ENCODE measurements at places on chromosomes 12 and 14.

DNA sequence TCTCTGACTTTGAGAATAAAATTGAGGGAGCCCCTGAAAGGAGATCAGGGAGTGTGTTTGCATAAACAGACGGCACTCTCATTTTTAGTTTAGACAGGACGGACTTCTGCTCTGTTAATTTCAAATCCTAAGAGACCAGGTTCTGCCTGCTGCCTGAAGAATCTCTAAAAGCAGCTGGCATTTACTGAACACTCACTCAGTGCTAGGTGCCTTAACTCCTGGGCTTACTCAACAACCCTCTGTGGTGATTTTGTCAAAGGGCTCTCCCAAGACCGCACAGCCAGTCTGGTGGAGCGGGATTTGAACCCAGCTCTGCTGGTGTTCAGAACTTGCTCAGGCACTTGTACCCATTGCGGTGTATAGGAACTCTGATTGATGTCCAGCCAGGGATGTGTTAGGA, 2.2 kb downstream of the ORAI1 start:
- H3K4me1 ChIP-seq, result no peaks in the 10 kb centered on the region
- DNase-seq, result no peak
- no peaks in the 10 kb centered on the region for H3K27me3 ChIP-seq
- no peaks in the 10 kb centered on the region for H3K36me3 ChIP-seq
- H3K4me3 ChIP-seq, result no peak overlapping the region
- no peak overlapping the region for H3K27ac ChIP-seq

- H3K27ac ChIP-seq, result no peak overlapping the region
- peaks cover 6% of the 10 kb centered on the region for H3K4me1 ChIP-seq
- H3K36me3 ChIP-seq, result no peaks in the 10 kb centered on the region
- no peak overlapping the region for H3K4me3 ChIP-seq
- DNase-seq, result peak; percentile 89
Measured at GRCh38 chr14:22996768-22997654, 12.9 kb downstream of the C14orf93 start.

DNA sequence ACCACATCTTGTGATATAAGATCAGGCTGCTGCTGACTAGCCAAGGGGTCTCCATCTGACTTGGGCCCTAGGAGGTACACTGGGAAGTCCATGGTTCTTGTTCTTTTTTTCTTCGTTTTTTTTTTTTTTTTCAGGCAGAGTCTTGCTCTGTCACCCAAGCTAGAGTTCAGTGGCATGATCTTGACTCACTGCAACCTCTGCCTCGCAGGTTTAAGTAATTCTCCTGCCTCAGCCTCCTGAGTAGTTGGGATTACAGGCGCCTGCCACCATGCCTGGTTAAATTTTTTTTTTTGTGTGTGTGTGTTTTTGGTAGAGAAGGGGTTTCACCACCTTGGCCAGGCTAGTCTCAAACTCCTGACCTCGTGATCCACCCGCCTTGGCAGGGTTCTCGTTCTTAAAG, 178.2 kb downstream of the RMST start:
- H3K27ac ChIP-seq, result no peak overlapping the region
- H3K4me1 ChIP-seq, result no peaks in the 10 kb centered on the region
- DNase-seq, result no peak
- no peaks in the 10 kb centered on the region for H3K27me3 ChIP-seq

GRCh38 chr12:84422340-84422739, 490.3 kb downstream of the SLC6A15 start:
- no peak overlapping the region for H3K4me3 ChIP-seq
- H3K4me1 ChIP-seq, result no peaks in the 10 kb centered on the region
- no peak overlapping the region for H3K27ac ChIP-seq
- no peak for DNase-seq
- no peaks in the 10 kb centered on the region for H3K27me3 ChIP-seq

- DNase-seq, result no peak
- H3K36me3 ChIP-seq, result no peaks in the 10 kb centered on the region
- no peaks in the 10 kb centered on the region for H3K4me1 ChIP-seq
- no peak overlapping the region for H3K4me3 ChIP-seq
- no peaks in the 10 kb centered on the region for H3K27me3 ChIP-seq
- no peak overlapping the region for H3K27ac ChIP-seq
Measured at GRCh38 chr12:103998976-103999375, 33.3 kb downstream of the TDG start.

GRCh38 chr12:74317078-74317601, 220.5 kb upstream of the ATXN7L3B start:
- H3K27me3 ChIP-seq, result no peaks in the 10 kb centered on the region
- H3K4me1 ChIP-seq, result no peaks in the 10 kb centered on the region

DNA sequence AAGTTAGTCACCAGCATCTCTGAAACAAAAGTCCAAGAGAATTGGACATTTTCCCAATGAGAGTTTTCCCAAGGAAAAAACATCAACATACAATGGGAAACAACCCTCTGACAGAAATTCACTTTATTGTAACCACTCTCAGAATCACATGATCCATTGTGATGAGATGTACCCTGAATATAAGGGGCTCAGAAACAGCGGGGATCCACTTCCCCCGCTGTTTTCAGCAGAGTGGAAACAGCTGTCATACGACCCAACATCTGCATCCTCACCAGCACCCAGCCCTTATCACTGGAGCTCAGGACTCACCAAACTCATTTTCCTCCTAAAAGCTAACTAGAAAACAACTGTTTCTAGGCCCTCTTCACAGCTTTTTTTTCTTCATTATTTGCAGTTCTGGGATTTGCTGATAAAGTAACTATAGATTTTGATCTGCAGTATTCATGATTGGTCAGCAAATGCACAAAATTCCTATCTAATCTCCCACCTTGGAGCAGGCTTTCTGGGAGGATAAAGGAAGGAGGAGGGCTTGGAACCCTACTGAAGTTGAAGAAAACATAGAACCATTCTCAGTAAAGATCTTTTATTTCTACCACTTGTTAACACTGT, 31.3 kb downstream of the CORO1C start:
- no peaks in the 10 kb centered on the region for H3K4me1 ChIP-seq
- H3K27me3 ChIP-seq, result no peaks in the 10 kb centered on the region
- peaks cover 5% of the 10 kb centered on the region for H3K36me3 ChIP-seq

DNA sequence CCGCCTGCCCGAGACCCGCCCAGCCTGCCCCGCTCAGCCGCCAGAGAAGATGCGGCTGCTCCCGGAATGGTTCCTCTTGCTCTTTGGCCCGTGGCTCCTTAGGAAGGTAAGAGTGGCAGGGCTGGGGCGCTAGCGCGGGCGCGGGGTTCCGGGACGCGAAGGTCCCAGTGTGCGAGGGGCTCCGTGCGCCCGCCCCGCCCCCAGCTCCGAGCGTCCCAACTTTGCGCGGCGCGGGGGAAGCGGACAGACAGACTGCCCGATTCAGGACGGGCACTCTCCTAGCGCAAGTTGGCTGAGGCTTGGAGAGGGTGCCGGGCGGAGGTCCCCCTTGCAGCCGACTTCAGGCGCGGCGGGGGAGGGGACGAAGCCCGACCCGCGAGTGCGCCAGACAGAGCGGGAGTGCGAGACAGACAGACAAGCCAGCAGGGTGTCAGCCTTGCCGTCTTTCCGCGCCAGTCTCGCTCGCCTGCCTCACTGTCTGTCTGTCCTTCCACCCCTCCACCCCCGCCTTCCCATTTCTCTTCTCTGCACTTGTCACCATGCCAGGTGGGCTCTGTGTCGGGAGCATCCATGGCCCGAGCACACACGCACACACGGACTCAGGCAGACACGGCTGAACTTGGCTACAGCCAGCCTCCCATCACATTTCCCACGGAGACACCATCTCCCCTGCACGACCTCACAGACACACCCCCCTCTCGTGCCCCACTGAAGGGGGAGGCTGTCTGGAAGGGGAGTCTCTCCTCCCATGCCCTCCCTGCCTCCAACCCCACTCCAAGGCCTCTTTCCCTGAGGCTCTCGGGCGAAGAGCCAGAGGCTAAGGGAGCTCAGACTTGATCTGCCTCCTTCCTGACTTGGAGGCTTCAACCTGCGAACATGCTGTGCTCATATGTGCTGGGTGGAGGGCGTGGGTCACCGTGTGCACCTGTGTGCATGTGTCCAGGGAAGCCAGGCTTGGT, 606 bp downstream of the NXPH4 start:
- peak overlapping the region; percentile 39 for H3K4me3 ChIP-seq
- peak; percentile 66 for DNase-seq
- no peak overlapping the region for H3K27ac ChIP-seq
- peaks cover 8% of the 10 kb centered on the region for H3K4me1 ChIP-seq
- no peaks in the 10 kb centered on the region for H3K36me3 ChIP-seq

DNA sequence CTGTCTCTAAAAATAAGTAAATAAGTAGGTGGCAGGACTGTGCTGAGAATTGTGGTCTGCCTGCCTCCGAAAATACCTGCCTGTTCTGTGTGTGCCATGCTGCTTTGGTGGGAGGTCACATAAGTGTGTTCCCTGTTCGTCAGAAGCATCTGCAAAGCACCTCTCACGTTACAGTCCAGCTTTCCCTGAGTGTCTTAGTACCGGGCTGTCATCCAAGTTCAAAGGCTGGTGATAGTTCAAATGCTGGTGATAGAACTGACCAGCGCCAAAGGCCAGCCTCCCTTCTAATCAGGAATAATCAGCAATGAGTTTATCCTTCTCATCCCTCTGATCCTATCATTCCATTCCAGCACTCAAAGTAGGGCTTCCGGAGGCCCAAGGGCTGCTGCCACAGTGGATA, 5.6 kb downstream of the CABP1 start:
- H3K27ac ChIP-seq, result no peak overlapping the region
- no peaks in the 10 kb centered on the region for H3K36me3 ChIP-seq
- no peak for DNase-seq
- H3K4me1 ChIP-seq, result no peaks in the 10 kb centered on the region
- H3K4me3 ChIP-seq, result no peak overlapping the region

- no peaks in the 10 kb centered on the region for H3K36me3 ChIP-seq
- H3K27me3 ChIP-seq, result no peaks in the 10 kb centered on the region
- no peaks in the 10 kb centered on the region for H3K4me1 ChIP-seq
- no peak for DNase-seq
Measured at GRCh38 chr14:101444116-101444515, 117.2 kb upstream of the DIO3 start.

- H3K27ac ChIP-seq, result no peak overlapping the region
- H3K27me3 ChIP-seq, result no peaks in the 10 kb centered on the region
- peaks cover 13% of the 10 kb centered on the region for H3K4me1 ChIP-seq
- H3K4me3 ChIP-seq, result no peak overlapping the region
- no peaks in the 10 kb centered on the region for H3K36me3 ChIP-seq
Measured at GRCh38 chr14:104558231-104559027, 21.1 kb upstream of the C14orf180 start.

DNA sequence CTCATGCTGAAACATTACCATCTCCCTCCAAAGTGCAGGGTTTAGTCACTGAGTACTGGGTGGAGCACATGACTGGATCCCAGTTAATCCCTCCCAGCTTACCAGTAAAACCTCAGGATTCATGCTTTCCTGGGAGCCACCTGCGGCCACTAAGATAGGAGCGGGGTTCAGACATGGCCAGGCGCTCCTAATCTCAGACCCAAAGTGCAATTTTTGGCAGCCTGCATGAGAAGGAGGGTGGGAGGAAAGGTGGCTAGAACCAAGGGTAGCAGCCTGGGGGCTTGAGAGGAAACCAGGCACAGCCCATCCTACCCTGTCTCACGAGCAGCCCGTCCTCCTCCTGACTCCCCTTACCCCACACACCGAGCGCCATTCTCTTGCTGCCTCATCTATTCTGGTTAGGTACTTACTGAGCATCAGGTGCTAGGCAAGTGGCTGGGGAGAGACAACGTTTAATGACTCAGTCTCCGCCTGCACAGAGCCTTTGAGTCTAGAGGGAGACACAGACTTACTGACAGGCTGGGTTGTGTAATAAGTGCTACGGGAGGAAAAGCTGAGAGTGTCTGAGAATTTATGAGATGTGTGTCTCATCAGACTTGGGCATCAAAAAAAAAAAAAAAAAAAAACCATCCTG, 9.9 kb downstream of the GPRC5A start:
- no peak overlapping the region for H3K27ac ChIP-seq
- DNase-seq, result no peak
- no peaks in the 10 kb centered on the region for H3K36me3 ChIP-seq
- no peaks in the 10 kb centered on the region for H3K27me3 ChIP-seq
- H3K4me1 ChIP-seq, result no peaks in the 10 kb centered on the region

GRCh38 chr12:2937500-2937899, 21.7 kb upstream of the TEAD4 start:
- DNase-seq, result no peak
- H3K27ac ChIP-seq, result no peak overlapping the region
- H3K4me1 ChIP-seq, result peaks cover 3% of the 10 kb centered on the region
- peaks cover 15% of the 10 kb centered on the region for H3K36me3 ChIP-seq

- no peak overlapping the region for H3K27ac ChIP-seq
- no peaks in the 10 kb centered on the region for H3K27me3 ChIP-seq
- H3K4me3 ChIP-seq, result no peak overlapping the region
- no peaks in the 10 kb centered on the region for H3K36me3 ChIP-seq
- DNase-seq, result no peak
- no peaks in the 10 kb centered on the region for H3K4me1 ChIP-seq
Measured at GRCh38 chr14:67505254-67505653, 16.7 kb upstream of the TMEM229B start.

DNA sequence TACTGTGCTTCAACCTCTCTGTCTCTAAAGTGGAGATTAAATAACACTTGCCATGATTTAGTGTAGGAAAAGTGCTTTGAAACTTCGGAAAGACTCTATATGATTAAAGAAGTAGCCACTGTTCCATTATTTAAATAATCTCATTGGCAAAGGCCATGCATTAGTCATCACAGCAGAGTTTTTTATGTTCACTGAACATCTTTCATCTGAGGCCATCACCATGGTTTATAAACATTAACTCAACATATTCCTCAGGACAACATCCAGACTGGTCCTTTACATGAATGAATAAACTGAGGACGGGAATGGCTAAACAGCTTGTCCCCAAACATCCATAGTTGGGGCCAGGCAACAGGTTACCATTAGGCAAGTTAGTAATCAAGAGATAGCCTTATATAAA, 124.6 kb upstream of the FRMD6 start:
- H3K27me3 ChIP-seq, result no peaks in the 10 kb centered on the region
- H3K4me3 ChIP-seq, result no peak overlapping the region
- H3K4me1 ChIP-seq, result no peaks in the 10 kb centered on the region
- no peak overlapping the region for H3K27ac ChIP-seq
- H3K36me3 ChIP-seq, result no peaks in the 10 kb centered on the region
- no peak for DNase-seq

DNA sequence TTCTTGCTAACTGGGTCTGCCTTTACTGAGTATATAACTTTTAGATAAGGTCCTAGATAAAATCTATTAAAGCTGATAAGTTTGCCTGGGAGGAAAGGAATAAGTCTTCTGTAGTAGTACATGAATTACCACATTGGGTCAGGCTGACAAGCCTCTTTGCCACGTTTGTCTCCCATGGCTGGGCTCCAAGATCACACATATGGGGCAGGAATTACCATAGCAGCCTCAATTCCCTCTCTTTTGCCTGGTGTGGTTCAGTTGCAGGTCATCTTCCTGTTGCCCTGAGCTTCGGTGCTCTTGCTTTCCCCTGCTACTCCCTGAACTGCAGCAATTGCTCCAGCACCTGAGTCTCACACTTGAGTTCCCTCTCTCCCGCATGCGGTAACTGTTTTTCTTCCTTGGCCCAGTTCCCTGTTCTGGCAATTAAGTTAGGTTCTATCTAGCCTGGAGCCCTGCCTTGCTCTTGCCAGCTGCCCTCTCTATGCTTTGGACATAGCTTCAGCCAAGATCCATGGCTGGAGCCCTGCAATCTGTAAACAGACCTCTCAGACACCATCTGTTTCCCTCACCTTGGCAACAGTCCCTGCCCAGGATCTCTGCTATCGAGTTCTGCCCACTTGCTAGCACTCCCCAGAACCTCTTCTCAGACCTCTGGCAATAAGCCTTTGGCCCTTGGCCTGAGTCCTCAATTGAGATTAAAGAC, 5.8 kb upstream of the GLT8D2 start:
- H3K4me1 ChIP-seq, result peaks cover 2% of the 10 kb centered on the region
- H3K36me3 ChIP-seq, result no peaks in the 10 kb centered on the region
- DNase-seq, result no peak
- no peaks in the 10 kb centered on the region for H3K27me3 ChIP-seq
